PC-3 (cell line): ENCODE measurements at places on chromosomes 1 and 21. TPM values are rescaled to one million over a fixed set of nuclear protein-coding genes. Genes with fewer than 3 reads are reported as not detected.

GRCh38 chr1:216346526-216346925 is 76.7 kb downstream of the USH2A start:
- DNase-seq: no peak

DNA sequence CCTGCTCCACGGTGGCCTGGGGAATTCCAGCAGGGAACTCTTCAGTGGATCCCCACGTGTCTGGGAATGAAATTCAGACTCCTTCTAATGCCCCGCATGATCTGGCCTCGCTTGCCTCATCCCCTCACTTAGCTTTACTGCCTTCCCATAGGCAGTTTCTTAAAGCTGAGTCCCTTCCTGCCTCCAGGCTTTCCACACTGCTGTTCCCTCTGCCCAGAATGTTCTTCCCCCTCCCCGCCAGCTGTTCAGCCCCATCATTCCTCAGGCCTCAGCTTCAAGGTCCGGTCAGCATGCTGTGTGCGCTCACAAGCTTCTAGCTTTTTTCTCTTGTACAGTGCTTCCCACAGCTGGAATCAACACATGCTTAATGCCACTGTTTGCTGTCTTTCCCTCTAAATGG is 54.9 kb upstream of the WASF2 start:
- no peak for DNase-seq

DNA sequence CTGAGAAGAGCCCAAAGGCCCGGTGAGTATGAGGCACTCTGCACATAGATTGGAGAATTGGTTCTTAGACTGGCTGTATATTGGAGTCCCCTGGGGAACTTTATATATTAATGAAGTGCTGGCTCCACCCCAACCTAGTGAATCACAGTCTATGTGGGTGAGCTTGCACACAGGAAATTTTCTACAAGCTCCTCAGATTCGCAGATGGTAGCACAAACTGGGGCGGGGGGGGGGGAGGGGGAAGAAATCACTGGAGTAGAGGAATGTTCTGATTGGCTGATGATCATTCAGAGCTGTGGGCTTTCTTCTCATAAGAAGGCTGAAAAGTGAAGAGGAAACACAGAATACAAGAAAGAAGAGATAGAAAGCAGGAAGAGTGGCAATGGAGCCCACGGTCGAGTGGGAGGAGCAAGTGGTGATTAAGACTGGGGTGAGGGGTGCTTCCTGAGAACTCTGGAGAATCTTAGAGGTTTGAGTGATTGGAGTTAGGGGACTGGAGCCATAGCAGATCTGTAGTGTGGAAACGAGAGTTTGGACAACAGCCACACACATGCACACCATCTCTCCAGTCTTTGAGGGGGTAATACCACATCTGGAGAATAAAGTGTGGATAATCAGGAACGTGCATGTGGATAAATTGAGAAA is 465.9 kb upstream of the DAB1 start:
- DNase-seq: no peak

DNA sequence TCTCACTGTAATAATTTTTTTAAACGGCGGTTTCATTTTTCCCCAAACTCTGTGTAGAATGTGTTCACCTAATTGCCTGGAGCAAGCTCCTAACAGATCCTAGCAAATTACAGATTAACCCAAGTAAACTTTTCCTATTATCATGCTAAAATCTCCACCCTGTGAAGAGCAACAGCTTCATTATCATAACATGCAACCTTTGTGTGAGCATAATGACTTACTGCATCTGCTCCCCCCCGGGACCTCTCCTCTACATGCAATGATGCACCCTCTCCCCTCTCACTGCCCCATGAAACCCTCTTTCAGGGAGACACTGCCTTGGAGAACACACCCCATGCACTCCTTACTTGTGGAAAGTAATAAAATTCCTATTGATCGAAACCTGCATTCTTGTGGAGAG is 717.0 kb upstream of the TMPRSS15 start:
- no peak for DNase-seq

- peak; percentile 8 for DNase-seq
Observed at GRCh38 chr1:168092566-168093355, 44.0 kb downstream of the GPR161 start.

DNA sequence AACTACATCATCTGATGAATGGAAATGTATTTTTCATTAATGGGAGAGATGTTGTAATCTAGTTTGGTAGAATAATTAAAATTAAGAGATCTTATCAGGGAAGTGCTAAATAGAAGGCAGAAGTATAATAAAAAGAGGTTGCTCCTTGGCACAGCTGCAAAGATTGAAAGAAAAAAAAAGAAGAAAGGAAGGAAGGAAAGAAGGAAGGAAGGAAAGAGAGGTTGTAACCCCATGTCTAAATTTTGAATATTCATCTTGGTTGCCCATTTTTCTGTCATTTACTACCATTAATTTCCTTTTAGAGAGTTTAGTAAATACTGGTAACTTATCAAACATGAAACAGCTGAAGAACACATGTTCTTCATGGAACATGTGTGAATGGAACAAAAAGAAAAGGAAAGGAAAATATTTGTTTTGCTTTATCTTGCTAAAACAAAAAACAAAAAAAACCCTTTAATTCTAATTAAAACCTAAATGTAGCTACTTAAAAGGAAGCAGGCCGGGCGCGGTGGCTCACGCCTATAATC is 10.5 kb upstream of the MDM4 start:
- DNase-seq: no peak

The FMO2 gene
- total RNA-seq: not detected in 2 replicates

GRCh38 chr1:178684111-178684510 is 40.9 kb upstream of the RALGPS2 start:
- DNase-seq: no peak

The FNBP1L gene
- 27.6 and 28.3 TPM in 2 replicates for total RNA-seq

The TEKT2 gene
- total RNA-seq: not detected in 2 replicates

The SPRR2E gene
- total RNA-seq: not detected in 2 replicates

The FGR gene
- not detected in 2 replicates for total RNA-seq

DNA sequence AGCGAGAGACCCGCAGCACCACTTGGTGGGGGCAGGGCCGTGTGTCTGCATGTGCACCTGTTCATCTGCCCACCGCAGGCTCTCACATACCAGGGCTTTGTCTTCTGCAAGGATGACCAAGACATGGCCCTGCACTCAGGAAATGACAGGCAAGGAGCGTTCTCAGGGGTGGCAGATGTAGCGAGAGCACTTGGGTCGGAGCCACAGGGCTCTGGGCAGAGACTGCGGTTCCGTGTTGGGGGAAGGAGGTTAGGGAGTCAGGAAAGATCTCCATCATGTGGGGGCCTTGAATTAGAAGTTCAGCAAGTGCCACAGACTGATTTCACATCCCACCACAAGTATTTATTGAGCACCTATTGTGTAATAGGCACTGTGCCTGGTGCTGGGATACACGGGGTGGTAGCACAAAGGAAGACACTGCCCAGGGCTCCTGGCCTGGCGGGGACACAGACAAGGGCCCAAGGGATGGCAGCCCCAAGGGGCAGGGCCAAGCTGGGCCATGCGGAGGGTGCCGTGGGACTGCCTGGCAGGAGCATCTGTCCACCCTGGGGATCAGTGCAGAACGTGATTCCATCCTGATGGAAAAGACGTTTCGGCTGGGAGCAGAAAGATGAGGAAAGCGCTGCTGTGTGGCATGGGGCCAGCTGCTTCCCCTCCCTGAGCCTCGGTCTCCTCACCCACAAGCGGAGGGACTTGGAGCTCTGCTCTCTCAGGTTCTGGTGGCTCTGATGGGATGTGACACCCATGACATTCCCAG is 11.4 kb upstream of the SPSB1 start:
- no peak for DNase-seq

The PERM1 gene
- total RNA-seq: 0.47 and 1.1 TPM in 2 replicates

GRCh38 chr1:34685225-34685624 is 69.6 kb upstream of the GJB5 start:
- no peak for DNase-seq

DNA sequence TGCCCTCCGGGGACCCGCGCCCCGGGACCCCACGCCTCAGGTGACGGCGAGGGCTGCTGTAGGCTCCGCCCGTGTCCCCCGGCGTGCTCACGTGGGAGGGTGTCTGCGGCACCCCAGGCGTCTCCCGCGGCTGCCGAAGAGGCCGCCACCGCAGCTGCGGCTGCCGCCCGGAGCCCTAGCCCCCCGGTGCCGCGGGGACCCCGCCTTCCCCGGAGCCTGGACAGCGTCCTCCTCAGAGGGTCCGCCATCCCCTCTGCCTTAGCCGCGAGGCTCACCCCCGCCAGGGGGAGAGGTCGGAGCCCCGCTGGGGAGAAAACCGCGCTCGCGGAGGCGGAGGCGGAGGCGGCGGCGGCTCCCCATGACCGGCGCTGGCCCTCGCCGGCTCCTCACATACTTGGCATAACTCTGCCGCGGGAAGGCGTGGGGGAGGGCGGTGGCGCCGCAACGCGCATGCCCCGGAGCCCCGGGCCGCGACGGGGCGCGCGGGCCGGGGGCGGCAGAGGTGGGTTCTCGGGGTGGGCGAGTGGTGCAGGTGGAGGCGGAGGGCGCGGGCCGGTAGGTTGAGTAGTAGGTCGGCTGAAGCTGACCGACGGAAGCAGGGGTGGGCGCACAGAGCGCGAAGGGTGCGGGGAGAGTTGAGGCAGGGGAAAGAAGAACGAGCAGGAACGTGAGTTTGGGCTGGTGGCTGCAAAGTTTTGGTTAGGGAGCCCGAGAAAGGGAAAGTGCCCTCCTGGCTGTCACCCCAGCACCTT is 700 bp upstream of the SYDE2 start:
- DNase-seq: peak; percentile 69

- no peak for DNase-seq
Observed at GRCh38 chr1:17425806-17426600, 13.5 kb downstream of the RCC2 start.

GRCh38 chr1:39204441-39205081 is at the start of gene MACF1:
Gene MACF1, plus strand, starts transcription at chr1:39204695. Its CDS starts 328 bp downstream, at chr1:39205023.
- peak; percentile 42 for DNase-seq

- DNase-seq: no peak
Observed at GRCh38 chr1:203128431-203128715, 847 bp downstream of the ADORA1 start.

GRCh38 chr1:212677573-212677972 is 22.1 kb downstream of the BATF3 start:
- DNase-seq: no peak

The BRDT gene
- not detected in 2 replicates for total RNA-seq

DNA sequence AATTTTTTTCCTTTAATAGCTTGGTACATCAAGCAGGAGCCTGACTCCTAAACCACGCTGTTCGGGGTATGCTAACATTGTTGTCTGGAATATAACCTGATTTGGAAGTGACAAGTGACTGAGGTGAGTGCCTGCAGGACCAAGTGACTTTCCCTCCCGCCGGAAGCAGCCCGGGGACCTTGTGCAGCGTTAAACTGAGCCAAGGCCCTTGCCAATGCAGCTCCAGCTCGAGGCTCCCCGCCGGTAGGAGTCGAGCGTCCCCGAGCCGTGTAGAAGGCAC is 716 bp upstream of the MTARC1 start:
- no peak for DNase-seq

The MX1 gene
- 12.6 and 22.0 TPM in 2 replicates for total RNA-seq

The CFAP107 gene
- not detected in 2 replicates for total RNA-seq

The KLHDC9 gene
- total RNA-seq: 3.2 and 3.3 TPM in 2 replicates

The OR6K3 gene
- not detected in 2 replicates for total RNA-seq

DNA sequence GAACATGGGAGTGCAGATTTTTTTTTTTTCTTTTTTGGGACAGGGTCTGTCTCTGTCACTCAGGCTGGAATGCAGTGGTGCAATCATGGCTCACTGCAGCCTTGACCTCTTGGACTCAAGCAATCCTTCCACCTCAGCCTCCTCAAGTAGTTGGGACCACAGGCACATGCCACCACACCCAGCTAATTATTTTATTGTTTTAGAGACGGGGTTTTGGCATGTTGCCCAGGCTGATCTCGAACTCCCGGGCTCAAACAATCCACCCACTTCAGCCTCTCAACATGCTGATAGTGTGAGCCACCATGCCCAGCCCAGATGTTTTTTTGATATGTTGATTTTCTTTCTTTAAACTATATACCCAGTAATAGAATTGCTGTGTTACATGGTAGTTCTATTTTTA is 57.7 kb downstream of the RGSL1 start:
- no peak for DNase-seq

The CFAP74 gene
- total RNA-seq: 0.23 TPM in 1 of 2 replicates, not detected in the other

DNA sequence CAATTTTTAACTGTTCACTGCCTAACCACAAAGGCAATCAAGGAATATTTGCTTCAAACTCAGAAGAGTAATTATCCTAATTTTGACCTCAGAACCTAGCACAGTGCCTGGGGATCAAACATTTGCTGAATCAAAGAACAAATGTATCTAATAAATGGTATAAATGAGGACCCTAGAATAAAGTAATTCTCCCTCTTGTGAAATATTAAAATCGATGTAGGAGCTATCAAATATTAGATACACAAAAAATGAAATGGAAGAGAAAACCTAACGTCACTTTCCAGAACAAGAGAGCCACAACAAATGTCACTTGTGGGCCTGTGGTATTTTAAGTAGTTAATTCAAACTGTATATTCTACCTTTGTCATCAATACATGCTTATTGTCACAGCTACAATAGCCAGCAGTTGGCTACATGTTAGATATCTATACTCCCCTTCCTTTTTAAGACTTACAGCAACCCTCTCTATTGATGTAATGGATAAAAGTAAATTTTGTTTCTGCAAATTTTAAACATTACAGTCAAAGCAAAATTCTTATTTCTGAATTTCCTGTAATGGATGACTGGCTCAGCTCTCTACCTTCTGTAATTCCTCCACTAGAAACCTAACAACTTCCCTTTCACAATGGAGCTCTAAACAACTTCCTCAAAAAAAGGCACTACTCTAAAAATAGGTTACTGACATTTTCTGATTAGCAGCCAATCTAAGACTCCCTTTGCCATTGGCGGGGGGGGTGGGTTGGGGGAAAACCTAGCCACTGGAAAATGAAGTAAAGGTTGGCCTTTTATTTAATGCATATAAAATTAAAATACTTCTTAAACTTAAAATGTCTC is 37.6 kb downstream of the PUM1 start:
- DNase-seq: no peak

The ZFP69 gene
- total RNA-seq: 0.15 TPM in 1 of 2 replicates, not detected in the other

The SLC9C2 gene
- not detected in 2 replicates for total RNA-seq

The KLHL12 gene
- total RNA-seq: 25.2 and 26.7 TPM in 2 replicates

The AMIGO1 gene
- 2.7 and 2.8 TPM in 2 replicates for total RNA-seq

The SPRR2B gene
- total RNA-seq: not detected in 2 replicates

The SAMD13 gene
- total RNA-seq: 1.1 and 2.2 TPM in 2 replicates

DNA sequence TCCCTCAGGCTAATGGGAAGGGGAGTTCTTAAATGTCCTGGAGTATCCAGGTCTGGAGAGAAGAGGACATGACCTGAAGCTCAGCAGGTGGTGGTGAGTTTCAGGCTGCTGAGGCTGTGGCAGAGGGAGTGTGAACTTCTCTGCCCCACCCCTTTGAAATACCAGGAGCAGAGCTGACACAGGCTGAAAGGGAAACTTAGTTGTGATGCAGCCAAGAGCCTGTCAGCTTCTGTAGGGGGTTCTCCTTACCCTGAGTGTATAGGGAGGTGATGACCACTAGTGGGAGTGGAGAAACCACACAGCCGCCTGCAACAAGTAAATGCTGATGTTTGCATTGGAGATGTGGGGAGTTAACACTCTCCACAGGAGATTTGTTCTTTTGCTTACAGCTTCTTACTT is 152.3 kb downstream of the FCRL5 start:
- no peak for DNase-seq

DNA sequence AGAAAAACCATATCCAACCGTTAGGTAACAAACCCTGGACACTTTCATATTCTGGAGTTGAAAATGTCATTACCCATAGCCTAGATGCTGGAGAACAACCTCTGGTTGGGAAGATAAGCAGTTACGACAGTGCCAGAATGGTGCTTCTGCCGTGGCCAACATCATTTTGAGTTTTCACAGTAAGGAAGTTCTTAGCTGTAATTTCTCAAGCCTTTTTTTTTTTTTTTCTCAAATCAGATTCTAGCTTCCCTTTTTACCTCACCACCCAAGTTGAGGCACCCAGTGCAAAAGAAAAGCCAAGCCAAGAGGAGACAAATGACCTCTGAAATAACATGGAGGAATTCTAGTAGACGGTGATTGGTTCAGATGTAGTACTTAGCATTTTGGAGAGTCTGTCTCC is 21.8 kb downstream of the PPT1 start:
- DNase-seq: no peak

The TRIM62 gene
- total RNA-seq: 3.9 and 9.7 TPM in 2 replicates
